ENCODE measurements at places on chromosomes 2 and 18.

DNA sequence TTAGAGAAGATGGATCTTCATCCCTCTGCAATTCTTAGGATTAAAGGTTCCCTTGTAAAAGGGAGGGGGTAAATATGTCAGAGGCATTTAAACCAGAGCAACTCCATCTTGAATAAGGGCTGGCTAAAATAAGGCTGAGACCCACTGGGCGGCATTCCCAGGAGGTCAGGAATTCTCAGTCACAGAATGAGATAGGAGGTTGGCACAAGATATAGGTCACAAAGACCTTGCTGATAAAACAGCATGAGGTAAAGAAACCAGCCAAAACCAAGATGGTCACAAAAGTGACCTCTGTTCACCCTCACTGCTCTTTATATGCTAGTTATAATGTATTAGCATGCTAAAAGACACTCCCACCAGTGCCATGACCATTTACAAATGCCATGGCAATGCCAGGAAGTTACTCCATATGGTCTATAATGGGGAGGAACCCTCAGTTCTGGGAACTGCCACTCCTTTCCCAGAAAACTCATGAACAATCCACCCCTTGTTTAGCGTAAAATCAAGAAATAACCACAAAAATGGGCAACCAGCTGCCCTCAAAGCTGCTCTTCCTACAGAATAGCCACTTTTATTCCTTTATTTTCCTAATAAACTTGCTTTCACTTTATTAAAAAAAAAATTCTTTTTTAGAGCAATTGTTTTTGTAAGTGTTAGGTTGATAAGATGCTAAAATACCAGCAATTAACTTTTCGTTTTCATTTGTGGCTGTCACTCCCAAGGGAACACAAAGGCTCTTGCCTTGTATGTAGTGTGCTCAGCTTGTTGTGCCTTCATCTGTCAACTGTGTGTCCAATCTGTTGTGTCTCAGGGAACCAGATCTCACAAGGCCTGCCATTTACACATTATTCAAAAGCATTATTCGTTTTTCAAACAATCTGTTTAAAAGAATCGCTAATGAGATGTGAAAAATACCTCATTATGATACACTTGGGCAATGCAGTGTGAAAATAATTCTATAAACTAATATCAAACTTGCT, 205.2 kb upstream of the RGPD4 start:
- no peak for DNase-seq

DNA sequence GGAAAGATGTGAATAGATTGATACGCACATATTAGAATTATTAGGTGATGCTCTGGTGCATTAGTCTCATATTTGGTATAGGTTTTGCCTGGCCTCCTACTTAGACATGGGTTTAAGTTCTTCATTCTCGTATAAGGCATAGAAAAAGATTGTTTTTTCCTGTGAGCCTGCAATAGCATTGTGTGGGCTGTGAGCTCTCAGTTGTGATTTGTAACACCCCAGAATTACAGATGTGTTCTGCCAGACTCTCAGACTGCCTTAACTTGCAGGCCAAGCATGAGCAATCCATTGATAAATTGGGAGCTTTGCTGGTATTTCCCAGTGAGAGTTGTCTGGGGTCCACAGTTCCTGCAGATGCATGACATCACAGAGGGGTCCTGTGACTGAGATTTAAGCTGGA, 95.7 kb downstream of the MAPRE2 start:
- no peak for DNase-seq

DNA sequence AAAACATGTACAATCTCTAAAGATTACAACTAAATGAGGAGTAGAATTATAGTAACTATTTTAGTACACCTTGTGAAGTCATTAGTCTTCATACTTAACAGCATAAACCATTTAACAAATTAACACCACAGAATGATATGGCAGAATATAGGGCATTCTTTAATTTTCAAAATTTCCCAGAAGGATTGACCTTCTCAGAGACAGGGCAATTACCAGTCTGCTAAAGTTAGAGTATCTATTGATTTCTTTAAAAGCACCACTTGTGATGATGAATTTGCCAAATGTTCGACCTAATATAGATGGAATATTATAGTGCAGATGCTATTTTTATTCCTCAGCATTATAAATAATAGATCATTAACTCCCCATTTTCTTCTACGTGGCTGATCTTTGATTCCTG, 192.6 kb downstream of the DPP4 start:
- no peak for DNase-seq

DNA sequence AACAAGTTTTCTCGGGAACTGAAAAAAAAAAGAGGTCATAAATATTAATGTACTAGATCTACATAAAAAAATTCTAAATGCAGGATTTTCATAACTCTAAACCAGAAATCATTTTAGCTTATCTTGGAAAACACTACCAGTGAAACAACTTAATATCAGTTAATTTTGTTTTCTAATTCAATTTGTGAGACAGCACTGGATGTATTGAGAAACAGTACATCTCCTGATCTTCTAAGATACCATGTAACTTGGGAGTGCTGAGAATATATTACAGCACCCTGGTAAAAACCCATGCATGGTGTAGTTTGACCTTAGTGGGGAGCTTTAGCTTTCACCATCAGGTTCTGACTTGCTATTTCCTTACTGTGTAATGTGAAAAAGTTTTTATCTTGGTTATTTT, 129.6 kb downstream of the NRXN1 start:
- DNase-seq, result no peak

- no peak for DNase-seq
These were observed 6.0 kb upstream of the BMP10 start for GRCh38 chr2:68877079-68877772.

DNA sequence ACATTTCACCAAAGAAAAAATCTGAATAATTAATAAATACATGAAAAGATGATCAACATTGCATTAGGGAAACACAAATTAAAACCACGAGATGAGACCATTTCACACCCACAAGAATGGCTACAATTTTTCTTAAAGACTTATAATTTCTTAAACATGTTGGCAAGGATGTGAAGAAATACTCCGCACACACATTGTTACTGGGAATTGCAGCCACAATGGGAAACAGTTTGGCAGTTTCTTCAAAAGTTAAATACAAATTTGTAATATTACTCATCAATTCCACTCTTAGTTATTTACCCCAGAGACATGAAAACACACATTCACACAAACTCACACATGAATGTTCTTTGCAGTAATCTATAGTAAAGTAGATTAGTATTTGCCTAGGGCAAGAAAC, 363.3 kb upstream of the SMIM21 start:
- no peak for DNase-seq

DNA sequence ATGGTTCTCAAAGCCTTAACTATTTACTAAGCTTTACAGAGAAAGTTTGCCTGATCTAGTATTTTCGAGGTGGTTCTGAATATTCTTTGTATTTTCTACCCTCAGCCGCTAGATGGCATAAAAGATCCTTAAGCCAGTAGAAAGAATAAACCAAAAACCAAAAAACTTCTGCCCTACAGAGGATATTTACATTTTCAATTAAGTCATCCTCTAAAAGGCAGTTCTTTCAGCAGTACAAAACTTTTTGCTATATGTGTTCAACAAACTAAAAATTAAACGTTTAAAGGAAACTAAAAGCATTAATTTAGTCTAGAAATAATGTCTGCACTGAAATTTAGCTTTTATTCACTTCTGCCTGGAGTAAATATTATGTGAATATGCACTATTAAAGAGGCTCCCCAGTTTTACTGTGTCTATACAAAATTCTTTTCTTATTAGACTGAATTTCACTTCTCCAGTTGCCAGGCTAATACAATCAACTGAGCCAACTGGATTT, 297.5 kb downstream of the PIEZO2 start:
- peak; percentile 52 for DNase-seq

DNA sequence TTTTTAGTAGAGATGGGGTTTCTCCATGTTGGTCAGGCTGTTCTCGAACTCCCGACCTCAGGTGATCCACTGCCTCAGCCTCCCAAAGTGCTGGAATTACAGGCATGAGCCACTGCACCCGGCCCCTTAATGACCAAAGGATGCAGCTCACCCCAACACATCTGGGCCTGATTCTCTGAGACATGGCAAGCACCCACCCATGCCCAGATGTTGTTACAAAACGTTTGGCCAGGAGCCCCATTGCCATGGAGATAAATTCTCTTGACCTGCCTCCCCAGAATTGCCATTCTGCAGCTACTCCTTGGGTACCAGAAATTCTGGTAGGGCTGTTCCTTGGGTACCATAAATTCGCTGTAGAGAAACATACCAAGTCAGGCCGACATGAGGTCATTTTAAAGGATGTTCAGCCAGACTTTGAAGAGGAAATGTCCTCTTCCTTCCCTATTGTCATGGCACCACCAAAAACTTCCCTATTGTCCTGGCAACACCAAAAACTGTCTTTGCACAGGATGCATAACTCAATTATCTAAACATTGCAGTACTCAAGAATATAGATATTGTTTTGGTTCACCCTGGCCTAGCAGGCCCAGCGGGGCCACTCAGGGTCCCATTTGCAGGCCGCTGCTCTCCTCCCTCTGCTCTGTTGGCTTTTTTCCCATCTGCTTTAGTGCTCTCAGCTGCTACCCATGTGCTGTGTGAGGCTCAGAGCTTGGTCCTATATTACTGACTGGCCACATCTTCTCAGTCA, 160.9 kb upstream of the TTC39C start:
- no peak for DNase-seq
